Stimulated activated CD8-positive, alpha-beta memory T cell treated with anti-CD3 and anti-CD28 coated beads, Interleukin-7, amount 100 ng/mL, for 1 hour (primary cell): ENCODE measurements at places on chromosomes 12 and 14.

DNA sequence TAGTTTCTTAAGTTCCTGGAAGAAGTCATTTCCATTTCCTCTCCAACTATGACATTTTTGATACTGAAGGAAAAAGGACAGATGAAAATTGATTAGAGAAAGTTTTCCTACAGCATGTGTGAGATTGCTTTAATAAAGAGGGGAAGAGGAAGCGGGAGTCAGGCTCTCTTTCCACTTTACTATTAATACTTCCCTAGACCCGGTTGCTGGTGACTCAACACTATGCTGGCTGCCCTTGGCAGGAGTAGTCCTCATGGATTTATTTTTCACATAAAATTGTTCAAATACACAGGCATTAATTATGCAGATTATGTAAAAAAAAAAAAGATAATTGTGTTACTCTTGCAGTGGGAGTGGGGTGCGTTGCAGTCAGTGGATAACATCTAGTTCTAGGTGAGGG lies 293.4 kb downstream of the EGLN3 start:
- no peak for DNase-seq

DNA sequence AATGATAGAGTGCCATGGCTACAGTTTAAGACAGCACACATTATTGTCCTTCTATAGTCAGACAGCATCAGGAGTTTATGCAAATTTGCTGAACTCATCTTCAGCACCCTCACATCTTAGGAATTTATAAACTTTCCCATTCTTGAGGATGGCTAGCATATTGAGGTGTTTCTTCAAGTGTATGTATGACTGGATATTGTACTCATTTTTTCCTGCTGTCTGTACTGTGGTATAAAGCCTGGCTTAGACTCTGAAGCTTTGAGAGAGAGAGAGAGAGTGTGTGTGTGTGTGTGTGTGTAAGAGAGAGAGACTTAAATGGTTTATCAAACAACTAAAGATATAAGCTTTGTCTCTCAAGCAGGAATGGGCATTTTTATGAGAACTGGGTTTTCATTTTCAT lies 161.6 kb downstream of the PIK3C2G start:
- no peak for DNase-seq

DNA sequence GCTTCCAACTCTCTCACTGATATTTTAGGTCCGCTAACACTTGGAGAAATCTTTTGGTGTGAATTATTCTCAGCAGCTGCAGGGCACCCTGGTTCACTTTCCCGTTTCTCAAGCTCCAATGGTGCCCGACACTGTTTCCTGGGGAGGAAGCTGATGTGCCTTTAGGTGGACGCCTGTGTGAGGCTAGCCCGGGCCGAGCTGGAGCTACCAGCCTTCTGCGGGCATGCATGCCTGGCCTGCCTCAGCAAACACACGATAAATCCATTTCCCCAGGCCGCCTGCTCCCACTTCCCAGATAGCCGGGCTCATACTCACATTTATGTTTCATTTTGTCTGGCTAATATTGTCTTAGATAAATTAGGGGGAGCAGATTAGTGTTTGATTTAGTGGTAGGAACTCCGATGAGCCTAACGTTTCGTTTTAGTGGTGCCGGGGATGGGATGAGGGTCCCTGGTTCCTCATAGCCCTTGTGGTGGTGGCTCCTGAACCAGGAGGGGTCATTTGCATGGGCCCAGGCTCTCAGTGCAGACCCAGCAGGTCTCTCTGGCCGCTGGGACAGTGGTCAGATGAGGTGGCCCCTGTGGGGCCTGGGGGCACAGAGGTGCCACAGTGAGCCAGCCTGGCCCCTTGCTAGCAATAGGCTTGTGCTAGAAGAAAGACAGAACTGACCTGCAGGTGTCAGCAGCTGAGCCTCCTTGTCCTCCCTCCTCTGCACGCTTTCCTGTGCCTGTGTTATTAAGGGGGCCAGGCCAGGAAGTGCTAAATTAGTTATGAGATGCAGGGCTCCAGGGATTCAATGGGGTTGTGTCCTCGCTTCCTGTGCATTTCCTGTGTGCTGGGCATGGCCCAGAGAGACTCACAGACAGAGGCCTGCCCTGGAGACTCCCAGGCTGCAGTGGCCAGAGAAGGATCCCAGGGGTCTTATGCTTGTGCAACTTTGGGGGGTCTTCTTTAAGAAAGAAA lies 88.3 kb downstream of the KIF26A start:
- no peak for DNase-seq

DNA sequence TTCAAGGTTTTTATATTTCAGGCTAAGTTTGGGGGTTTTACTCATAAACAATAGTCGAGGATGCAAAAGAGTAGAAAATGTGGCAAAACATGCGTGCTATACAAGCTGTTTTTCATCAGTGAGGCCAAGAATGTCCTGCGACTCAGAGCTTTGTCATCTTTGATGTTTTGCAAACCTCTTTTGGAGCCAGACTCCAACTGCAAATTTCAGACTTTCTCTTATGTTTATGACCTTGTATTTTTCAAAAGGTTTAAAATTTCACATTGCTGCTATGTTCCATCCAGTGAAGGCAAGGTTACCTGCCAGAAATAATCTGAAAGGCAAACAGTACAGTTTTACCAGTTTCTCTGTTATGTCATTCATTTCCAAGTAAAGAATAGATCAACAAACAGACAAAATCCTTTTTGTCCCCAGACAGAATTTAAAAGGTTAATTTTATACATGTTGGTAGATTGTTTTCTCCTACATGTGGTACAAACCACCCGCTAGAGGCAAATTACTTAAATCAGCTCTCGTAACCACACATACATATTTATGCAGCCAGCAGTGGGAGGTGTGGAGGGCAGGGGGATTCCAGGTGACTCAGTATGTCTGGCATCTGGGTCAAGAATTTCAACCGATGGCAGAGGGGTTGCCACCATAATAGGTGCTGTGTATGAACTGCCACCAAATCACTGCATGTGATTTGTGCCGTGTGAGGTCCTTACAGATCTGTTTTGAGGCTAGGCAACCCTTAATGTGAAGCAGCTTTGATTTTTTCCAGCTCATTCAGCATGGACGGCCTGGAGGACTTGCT lies 119.8 kb upstream of the CPM start:
- no peak for DNase-seq

GRCh38 chr12:14928931-14929330 lies 9.4 kb downstream of the ERP27 start:
- DNase-seq, result no peak

DNA sequence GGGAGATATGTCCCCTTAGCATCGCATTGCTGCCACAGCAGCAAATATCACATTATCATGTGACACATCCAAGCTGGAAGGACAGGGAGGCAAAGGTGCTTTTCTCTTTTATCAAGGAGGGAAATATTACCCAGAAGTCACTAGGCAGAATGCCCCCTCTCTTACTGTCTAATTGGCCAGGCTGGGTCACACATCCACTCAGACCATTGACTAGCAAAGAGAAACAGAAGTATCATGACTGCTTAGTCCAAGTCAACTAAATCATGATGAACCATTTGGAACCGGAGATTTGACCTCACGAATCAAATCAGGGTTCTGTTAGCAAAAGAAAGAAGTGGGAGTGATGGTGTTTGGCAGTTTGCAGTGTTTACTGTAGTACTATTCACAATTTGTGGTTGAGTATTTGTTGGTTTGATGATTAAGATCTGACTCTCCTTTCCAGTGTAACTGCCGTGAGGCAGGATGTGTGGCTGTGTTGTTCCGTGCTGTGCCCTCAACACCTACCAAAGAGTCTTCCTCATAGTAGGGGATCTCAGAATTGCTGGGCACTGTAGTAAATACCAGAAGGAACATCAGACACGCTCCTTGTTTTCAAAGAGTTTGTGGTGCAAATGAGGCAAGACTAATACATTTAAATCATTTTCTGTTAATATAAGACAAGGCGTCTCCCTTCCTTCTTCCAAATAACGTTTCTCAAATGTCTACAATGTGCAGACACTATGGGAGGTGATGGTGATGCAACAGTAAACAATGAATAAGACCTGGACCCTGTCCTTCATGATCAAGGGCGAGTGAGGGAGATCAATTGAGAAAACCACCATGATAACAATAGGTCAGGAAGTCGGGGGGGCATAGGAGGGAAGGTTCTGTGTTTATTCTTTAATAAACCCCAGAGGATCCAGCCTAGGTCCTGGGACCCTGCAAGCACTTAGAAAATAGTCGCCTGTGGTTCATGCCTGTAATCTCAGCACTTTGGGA lies 194.4 kb upstream of the CRY1 start:
- DNase-seq, result no peak
